ENCODE measurements at places on chromosomes 2 and 18.

DNA sequence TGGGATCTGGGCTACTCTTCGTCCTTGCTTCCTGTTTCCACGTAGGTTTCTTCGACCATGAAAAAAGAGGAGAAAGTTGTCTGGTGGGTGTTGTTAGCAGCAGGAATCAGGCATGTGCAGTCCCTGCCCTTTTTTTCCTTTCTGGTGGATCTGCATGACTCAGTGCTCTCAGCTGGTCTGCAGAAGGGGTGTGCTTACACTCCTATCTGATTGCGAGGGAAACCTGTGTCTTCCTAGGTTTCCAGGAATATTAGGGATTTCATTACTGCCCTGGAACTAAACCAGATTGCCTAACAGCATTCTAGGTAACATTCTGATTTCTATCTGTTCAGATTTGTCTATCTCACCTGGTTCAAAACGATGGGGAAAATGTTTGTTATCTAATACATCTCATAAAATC lies 174.3 kb downstream of the CCDC102B start:
- DNase-seq: no peak

GRCh38 chr2:222439692-222440091 lies 15.3 kb downstream of the SGPP2 start:
- no peak for DNase-seq

DNA sequence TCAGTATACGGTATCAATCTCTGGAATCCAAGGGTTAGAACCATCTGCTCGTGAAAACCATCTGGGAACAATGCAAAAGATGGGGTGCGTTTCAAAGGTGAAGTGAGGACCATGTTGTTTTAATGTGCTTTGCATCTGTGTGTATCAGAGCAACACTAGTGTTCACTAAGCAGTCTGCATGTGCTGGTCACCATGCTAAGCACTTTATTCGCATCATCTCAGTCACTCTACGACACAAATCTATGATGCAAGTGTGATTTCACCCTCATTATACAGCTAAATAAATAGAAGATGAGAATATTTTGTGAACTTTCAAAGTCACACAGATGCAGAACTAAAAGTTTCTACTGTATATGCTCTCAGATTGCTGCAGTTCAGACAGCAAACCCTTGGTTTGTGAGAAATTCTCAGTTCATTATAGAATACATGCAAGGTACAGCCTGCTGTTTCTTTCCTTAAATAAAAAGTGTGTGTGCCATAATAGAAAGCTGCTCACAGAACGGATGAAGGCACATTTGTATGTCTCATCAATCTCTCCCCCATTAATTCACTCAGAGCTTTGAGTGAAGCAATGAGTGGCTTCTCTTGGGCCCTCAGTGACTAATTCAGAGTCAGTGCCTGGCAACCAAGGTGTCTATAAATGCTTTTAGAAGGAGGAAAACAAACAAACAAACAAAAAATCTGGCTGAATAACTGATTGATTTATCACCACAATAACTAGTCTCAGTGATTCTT lies 652.8 kb upstream of the SOX11 start:
- no peak for DNase-seq

DNA sequence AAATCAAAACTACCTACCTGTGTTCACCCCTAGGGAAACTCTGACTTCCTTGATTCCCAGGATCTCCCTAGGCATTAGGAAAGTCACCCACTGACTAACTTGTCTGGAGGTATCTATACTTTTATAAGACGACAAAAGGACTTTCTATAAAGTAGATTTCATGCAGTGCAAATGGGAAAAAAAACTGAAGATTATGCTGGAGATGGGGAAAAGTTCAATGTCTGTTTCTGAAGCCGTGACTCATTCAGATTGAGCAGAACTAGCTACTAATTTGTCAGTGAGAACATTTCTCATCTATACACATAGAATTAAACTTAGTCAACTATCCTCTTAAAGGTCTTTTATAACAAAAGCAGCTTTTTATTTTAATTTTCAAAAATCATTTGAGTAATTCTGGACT lies 6.0 kb downstream of the SEPTIN10 start:
- DNase-seq: no peak

- DNase-seq: no peak
Measured at GRCh38 chr2:40098786-40099470, 319.9 kb upstream of the THUMPD2 start.

GRCh38 chr18:24369426-24369825 lies 28.2 kb downstream of the OSBPL1A start:
- no peak for DNase-seq

DNA sequence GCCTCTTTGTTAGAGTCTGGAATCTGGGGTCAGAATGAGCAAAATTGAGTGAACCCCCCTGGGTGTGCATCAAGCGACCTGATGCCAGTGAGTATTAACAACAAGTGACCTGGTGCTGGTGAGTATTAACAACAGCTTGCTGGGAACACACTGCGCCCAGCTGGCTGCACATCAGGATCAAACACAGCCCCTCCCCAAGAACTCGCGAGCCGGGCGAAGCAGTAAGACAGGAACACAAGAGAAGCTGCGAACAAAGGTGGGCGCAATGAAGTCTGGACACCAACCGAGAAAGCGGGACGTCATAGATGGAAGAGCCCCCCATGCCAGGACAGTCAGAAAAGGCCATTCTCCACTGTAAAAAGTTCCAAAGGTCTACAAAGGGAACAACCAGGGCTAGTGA lies 34.3 kb downstream of the CRACDL start:
- DNase-seq: no peak

- DNase-seq: no peak
Measured at GRCh38 chr2:49845671-49846070, 691.4 kb upstream of the FSHR start.

GRCh38 chr18:57077786-57078552 lies 68.9 kb upstream of the BOD1L2 start:
- DNase-seq: no peak

DNA sequence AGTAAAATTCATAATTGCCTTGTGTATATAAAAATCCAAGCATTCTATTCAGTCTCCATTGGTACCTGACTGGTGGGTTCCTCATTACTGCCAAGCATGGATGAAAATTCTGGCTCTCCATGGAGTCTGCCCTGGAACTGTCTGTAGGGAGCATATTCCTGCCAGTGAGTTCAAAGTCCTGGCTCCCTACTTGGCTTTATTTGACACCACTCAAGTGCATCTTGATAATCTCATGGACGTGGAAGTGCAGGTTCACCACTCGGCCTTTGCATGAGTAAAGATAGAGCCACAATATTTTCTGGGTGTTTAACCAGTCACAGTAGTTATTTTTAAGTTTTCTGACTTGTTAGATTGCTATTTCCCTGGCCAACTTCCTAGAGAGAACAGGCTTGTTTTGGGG lies 63.5 kb downstream of the CNTNAP5 start:
- no peak for DNase-seq

- no peak for DNase-seq
Measured at GRCh38 chr2:226020956-226021355, 621.4 kb downstream of the NYAP2 start.

GRCh38 chr2:33426666-33427231 lies 49.7 kb upstream of the RASGRP3 start:
- no peak for DNase-seq

DNA sequence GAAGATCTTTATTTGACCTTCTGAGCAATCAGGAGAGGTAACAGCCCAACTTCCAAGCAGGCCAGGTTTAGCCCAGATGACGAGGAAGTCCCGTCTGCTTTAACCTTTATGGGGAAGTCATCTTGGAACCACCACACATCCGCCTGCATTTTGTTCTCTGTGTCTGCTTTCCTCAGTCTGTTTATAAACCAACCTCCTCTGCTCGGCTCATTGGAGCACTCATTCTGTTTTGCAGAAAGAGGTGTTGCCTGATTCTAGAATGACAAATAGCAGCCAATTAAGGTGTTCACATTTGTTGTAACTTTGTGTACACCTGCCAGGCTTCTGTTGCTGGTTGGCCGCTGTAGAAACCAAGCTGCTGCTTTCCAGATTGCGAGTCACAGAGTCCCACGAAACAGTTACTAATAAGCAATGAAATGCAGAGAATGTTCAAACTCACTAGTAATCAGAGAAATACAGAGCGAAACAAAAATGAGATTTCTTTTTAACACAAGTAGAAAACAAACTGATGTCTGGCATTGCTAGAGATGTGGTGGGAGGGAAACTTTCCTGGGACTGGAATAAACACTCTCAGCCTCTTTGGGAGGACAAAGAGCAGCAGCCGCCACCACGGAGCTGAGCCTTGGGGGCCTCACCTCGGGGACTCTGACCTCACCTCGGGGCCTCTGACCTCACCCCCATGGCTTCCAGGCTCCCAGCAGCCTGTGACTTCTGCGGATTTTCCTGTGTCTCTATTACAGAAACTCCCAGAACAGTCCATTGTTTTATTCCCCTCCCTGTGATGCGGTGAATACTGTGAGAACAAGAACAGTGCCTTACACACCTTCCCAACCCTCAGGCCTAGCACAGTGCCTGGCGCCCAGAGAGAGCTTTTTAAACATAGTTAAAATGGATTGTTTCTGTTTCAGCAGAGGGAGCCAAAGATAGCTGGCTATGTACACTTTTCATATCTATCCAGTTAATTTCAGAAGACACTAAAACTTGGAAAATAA lies 64.0 kb downstream of the MBP start:
- no peak for DNase-seq

- DNase-seq: no peak
Measured at GRCh38 chr2:182906454-182906853, 40.0 kb upstream of the FRZB start.

DNA sequence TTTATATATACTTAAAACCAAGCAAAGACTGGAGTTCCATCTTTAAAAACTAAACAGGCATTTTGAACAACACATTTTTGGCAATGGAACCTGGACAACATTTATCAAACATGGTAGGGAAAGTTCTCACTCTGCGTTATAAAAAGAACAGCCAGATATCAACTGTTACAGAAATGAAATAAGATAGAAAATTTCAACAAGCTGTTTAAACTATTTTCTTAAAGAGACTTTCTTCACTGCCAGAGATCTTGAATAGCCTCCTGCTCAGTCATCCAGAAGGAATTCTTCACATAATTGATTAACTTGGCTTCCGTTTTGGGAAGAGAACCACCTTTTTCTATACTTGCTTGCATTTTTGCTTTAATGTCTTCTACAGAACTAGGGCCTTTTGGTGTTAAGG lies 166.0 kb upstream of the PIK3C3 start:
- DNase-seq: no peak

- no peak for DNase-seq
Measured at GRCh38 chr2:180359522-180360282, 352.6 kb upstream of the CWC22 start.

GRCh38 chr2:41927581-41928264 lies 120.1 kb upstream of the PKDCC start:
- no peak for DNase-seq
